ENCODE measurements at places on chromosomes 12 and 14.

DNA sequence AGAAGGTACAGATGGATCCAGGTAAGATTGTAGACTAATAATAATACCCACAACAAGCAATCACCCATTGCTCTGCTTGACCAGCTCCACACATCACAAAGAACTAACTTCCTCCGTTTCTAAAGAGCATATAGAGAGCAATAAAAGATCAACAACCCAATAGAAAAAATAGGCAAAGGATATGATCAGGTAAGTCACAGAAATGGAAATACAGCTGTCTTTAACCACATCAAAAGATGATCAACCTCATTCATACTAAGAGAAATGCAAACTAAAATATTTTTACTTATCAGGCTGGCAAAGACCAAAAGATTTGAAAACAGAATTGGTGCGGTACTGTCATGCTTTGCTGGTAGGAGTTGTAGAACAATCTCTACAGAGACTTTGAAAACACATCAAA, 8.9 kb downstream of the C2CD5 start:
- DNase-seq, result no peak

- DNase-seq, result no peak
Observed at GRCh38 chr12:96077081-96077480, 41.7 kb upstream of the LTA4H start.

GRCh38 chr14:44438221-44438620, 68.9 kb downstream of the FSCB start:
- DNase-seq, result no peak

GRCh38 chr14:96181186-96182056, 23.2 kb upstream of the BDKRB2 start:
- no peak for DNase-seq

DNA sequence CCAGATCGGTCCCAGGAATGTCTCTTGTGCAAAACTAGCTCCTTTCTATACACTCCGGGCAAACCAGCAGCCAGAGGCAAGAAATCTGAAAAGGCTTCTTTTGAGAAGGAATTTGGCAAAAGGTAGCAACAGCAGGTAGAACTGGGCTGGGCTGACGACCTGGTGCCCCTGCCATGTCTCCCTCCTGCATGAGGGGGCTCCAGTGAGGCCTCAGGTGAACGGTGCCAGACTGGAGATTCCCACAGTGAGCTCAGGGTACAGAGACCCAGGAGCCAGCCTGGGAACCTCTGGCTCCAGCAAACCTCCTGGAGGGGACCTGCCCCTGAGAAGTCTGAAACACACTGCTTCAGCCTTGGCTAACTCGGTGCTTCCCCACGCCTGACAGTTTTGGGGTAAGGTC, 10.8 kb downstream of the ITPK1 start:
- no peak for DNase-seq

- DNase-seq, result no peak
Observed at GRCh38 chr12:120474616-120474960, 5.0 kb upstream of the SRSF9 start.
